ENCODE measurements at places on chromosomes 7 and 10.

DNA sequence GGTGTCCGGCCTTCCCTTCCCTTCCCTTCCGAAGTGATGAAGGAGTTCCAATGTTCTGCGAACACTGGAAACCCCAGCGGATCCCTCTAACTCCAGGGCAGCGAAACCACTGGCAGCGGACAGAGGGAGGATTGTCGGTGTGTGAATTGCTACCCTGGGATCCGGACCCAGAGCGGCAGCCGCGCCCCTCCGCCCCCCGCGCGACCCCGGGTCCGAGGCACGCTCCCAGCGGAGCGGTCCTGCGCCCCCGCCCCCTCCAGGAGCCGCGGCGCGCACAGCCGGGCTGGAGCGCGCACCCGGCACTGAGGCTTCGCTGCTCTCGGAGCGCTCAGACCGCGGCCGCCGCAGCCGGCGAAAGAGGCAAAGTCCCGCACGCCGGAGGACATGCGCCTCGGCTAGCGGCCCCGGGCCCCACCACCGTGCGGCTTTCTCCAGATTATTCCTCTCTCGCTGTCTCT is at the start of gene PTPRZ1:
TSS of gene PTPRZ1 (plus strand) at position 331 of the 458 bp plus-strand sequence. CDS start 339 bp downstream, outside the sequence.
- DNase-seq = peak; percentile 11

DNA sequence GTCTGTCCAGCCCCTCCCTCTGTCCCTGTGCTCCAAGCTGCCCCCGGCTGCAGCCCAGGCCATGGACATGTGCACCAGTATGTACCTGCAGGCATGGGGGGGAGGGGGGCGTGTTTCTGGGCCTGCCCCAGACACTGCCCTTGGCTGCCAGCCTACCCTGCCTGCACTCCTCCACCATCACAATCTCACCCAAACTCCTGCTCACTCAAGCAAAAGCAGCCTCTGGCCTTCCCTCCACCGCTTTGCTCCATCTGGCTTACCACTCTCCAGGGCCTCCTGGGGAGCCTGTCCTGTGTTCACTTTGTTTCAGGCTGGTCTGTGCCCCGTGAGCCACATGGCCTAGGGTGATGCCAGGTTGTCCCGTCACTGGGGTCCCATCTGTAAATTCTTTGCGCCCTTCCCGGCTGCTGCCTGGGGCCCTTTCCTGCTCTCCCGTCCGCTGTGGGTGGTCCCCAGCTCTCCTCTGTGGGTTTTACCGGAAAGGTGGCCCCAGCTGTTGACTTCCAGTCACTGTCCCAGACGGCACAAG is 33.3 kb upstream of the PPIF start:
- no peak for DNase-seq

DNA sequence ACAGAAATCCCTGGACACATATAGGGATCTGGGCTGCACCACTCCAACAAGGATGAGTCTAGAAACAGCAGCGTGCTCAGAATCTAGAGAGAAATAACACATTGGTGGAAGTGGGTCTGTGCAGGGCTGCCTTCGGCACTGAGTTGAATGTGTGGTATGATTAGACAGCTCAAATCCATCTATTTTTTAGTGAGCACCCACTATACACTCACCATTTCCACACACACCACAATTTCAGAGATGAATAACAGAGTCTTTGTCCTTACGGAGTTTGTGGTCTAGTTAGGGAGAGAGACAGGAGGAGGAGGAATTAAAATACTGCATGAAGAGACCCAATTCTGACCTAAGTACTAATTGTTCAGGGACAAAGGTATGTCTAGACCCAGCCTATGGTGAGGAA is 44.2 kb downstream of the JAZF1 start:
- no peak for DNase-seq

DNA sequence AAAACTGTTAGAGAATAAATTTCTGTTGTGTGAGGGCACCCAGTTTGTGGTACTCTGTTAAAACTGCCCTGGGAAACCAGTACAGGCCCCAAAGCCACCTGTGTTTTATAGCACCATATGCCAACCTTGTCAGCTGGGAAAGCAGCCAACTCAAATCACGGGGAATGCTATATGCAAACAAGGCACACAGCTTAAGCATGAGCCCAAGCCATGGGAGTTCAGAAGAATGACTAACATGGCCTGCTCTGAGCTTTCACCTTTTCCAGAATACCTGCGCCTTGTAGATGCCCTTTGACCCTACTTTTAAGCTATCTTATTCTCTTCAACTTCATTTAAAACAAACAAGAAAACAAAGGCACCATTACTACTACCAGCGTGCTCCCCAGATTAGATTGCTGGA is 5.5 kb upstream of the SLC25A13 start:
- DNase-seq = no peak

- peak; percentile 43 for DNase-seq
These were observed 51.2 kb downstream of the KIF5B start for GRCh38 chr10:32005050-32005449.

DNA sequence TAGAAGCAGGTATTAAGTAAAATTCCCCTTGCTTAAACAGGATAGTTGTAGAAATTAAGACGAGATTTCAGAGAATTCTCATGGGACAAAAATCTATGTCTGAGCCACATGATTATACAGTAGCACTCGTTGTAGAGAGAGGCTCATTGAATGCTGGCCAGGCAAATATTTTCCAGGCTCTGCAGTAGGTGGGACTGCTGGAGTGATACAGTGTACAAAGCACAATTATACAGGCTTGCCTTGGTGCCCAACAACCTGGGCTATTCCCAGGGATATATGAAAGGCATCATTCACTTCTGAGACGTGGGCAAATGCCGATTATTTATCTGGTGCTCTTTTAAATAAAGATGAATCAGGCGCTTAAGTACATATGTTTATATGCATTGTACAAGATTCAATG is 380.6 kb downstream of the PHTF2 start:
- no peak for DNase-seq

DNA sequence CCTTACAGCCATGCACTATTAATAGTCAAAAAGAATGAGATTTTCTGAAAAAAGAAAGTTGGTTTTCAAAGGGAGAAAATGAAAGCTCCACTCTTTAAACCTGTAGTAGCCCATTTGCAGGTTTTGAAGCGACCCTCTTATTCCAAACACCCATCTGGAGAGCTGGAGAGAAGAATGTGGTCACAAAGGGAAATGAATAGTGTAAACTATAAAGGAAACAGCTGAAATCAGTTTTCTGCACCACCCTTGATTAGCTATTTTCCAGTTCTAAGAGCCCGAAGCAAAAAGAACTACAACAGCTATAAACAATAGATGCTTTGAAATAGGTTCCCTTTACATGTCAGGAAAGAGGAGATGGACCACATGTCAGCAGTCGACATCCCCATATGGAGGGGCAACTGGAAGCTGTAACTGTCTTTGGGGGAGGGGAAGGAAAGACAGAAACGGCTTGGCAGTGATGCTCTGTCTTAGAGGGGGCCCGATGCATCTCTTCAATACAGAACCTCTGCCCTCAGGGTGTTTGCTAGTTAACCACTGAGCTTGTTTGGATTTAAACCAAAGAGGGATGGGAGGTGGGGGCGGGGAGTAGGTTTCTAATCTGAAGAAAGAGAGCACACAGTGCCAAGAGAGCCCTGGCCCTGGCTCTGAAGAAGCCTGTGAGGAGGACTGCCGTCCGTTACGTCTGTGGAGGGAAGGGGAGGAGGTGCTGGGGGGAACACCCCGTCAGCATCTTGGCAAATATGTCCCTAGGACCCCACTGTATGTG is 55.3 kb downstream of the CPVL start:
- no peak for DNase-seq
